Activated CD8-positive, alpha-beta memory T cell treated with anti-CD3 and anti-CD28 coated beads, Interleukin-2, amount 50 U/mL, for 4 hours (primary cell): ENCODE measurements at places on chromosomes 4 and X.

GRCh38 chrX:29043746-29044145 lies 456.5 kb downstream of the IL1RAPL1 start:
- no peak for DNase-seq

DNA sequence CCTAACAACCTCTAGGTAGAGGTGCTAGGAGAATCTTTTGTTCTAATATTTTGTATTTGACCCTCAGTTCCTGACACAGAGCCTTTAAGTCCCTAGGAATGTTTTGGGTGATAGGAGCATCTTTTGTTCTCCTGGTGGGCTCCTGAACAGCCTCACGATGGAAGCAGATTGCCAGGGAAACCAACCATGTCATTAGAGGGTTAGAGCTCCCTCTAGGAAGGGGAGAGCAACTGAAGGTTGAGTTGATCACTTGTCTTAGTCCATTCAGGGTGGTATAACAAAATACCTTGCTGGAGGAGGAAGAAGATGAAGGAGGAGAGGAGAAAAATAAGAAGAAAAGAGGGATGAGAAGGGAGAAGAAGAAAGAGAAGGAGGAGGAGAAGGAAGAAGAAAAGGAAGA lies 9.2 kb downstream of the VCX start:
- no peak for DNase-seq

GRCh38 chr4:119005928-119006460 lies 117.3 kb downstream of the SYNPO2 start:
- no peak for DNase-seq

GRCh38 chr4:115607311-115607710 lies 493.9 kb upstream of the NDST4 start:
- no peak for DNase-seq

- no peak for DNase-seq
Measured at GRCh38 chr4:86530183-86530582, 63.9 kb upstream of the PTPN13 start.
